Neuronal stem cell (in vitro differentiated cells): ENCODE measurements at places on chromosomes 5 and 9.

GRCh38 chr9:126630458-126631237 lies 16.9 kb downstream of the LMX1B start:
- no peak for DNase-seq

GRCh38 chr9:70883963-70884793 lies 237.2 kb downstream of the TRPM3 start:
- DNase-seq: no peak

DNA sequence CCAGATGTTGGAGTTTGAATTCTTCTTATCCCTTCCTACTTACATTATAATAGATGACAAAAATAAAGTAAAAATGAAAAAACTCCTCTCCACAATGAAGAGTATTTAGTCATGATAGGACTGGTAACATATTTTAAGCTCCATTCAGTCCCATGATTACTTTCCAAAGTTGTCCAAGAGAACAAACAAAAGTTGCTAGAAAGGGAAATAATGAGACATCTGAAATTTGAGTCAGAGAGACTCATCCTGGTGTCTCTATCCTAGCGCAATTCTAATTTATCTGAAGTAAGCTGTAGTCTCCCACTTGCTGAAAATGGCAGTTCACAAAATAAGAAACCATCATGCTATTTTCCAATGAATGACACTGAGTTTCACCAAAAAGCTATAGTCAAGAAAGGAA lies 152.2 kb downstream of the BNC2 start:
- no peak for DNase-seq

DNA sequence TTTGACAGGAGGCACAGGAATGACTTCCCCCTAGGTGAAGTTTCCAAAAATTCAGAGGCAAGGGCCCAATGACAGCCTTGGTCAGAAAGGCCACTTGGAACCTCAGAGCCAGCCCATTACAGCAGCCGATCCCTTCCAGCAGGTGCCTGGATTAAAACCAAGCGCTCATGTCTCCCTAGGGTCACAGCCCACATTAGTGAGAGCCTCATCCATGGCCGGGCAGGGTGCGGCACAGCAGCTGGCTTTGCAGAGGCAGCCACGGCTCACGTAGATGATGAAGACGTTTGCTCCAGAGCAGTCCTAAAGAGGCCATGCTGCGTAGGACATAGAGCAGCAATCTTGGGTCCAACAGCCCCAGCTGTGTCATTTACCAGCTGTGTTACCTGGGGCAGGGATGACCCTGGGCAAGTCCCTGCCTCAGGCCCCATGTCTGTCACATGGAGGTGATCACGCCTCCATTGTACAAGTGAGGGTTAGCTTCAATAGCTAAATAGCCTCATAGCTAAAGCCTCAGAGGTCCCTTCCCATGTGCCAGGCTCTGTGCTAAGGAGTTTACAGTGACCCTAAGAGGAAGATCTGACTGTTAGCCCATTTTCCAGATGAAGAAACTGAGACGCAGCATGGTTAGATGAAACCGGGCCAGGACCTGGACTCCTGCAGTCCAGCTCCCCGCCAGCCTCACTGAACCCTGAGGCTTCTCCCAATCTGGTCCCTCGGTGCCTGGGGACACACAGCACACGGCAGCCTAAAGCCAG lies 39.2 kb downstream of the NEK6 start:
- DNase-seq: no peak

DNA sequence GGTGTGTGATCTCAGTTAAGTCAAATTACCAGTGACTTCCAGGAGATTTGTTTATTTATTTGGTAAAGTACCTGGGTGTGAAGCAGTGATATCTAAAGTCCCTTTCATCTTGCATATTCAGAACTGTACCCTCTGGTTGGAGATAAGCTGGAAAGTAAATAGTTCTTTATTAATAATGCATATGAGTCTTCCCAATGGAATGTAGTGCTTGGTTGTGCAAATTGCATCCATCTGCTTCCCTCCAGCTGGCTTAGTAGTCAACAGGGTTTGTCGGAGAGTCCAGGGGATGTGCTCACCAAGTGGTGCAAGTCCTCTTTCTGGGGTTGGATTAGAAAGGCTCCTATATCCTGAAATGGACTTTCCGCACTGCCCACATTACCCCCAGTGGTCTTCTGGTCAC lies 42.0 kb downstream of the TRPM3 start:
- DNase-seq: no peak

- no peak for DNase-seq
Observed at GRCh38 chr5:135721548-135722090, 112.8 kb upstream of the SLC25A48 start.

GRCh38 chr5:135221187-135221473 lies 177.9 kb downstream of the MACROH2A1 start:
- no peak for DNase-seq

DNA sequence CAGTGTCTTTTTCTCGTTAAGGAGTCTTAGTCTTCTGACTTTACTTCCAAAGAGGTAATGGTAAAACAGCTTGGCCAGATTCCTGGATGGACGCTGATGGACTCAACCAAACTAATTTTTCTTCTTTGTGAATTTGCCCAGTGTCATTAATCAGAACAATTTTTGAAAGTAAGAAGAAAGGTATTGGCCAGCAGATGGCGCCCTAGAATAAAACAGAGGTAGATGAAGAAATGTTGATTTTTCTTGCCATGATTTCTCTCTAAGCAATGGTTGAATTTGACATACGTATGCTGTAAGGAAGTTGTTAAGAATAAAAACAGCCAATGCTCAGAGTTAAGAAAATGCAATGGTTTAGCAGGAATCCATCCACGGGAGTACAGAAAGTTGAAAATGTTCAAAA lies 500.0 kb downstream of the DIRAS2 start:
- DNase-seq: peak; percentile 62

- DNase-seq: no peak
Observed at GRCh38 chr5:135478938-135479337, 26.8 kb upstream of the TIFAB start.

DNA sequence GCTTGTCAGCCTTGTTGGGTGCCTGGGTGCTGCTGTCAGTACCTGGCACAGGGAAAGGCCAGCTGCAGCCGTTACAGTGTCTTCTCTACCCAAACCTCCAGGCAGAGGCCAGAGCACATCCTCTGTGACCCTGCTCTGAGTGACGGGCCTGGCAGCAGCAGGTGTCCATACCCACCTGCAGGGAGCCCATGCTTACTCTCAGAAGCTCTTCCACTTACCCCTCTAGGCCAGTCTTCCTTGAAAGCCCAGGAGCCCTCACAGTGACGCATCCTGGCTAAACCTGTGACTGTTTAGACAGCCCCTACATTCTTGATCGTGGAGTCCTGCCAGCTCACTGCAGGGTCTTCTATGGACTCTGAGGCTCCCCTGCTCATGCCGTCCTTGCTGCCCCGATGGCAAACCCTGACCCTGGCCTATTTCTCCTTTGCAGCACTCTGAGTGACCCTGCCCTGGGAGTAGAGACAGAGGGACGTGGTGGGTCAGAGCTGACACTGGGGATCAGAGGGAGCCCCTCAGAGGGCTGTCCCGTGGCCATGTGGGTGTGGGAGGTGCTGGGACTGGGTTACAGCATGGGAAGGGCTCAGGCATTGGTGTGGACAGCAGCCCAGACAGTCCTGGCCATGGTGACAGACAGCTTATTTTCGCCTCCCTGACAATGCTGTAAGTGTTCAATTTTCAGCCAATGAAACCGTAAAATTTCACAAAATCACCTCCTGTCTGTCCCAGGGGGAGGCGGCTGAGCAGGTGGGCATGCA lies 67.6 kb upstream of the RNF130 start:
- DNase-seq: no peak

DNA sequence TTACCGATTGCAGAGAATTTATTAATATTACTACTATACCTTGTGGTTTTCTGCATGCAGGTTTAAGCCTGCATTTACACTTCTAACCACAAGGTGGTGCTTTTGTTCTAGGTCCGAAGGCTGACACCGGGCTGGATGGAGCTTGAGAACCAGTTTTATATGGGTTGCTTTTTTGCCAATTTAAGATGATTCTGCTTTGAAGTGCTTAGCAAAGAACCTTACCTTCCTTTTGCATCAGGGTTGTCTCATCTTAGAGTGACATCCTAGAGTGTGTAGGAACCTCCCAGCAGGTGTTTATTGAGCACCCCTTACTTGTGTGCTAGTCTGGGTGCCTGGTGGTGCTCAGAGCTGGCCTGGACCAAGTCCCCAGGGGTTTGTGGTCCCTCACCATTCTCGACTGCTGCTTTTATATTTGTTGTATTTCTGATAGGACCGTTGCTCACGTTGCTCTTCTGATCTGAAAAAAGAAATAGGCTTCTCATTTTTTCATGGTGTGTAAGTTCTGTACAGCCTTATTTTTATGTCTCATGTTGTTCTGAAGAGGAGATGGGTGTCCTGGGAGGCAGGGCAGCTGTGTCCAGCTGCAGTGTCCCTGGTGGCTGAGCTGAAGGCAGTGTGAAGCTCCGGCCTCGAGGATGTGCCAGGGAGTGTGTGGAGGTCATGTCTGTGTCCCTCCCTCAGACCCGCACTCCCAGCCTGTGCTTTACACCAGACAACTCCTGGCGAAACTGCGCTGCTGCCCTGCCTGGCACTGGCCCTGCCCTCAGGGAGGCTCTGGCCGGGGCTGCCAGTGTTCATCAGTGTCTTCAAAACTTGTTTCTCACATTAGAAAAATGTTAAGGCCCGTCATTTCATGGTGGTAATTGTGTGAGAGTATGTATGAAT lies 54.3 kb downstream of the EHMT1 start:
- no peak for DNase-seq

DNA sequence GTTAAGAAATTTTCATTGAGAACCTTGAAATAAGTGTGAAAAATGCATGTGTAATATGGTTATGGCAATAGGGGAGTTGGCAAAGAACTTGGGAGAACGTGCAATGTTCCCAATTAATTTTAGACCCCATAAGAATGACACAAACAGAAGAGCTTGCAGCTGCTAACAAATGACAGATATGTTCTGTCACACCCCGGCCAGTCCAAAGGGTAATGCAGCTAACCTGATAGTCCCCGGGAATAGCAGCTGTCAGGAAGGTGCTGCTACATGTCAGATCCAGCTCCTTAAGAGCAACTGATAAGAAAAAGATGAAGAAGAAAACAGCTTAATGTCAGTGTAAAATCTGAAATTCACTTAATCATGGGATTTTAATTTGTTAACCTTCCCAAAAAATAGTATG lies 30.4 kb downstream of the SEMA5A start:
- no peak for DNase-seq

DNA sequence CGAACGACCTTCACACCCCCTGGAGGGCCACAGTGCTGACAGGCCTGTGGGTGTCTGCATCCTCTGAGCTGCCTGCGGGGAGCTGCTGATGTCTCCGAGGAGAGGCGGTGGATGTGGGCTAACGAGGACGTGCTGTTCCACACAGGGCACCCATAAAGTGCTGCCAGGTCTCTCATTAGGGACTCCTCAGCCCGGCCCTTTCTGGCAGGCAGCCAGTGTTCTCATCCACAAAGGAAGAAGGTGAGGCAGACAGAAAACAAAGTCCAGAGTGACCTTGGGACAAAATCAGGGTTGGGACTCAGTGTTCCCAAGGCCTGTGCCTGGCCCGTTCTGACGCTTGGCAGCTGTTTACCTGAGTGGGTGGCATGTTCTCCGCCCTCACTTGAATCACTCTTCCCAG lies 29.3 kb downstream of the CARTPT start:
- DNase-seq: no peak

DNA sequence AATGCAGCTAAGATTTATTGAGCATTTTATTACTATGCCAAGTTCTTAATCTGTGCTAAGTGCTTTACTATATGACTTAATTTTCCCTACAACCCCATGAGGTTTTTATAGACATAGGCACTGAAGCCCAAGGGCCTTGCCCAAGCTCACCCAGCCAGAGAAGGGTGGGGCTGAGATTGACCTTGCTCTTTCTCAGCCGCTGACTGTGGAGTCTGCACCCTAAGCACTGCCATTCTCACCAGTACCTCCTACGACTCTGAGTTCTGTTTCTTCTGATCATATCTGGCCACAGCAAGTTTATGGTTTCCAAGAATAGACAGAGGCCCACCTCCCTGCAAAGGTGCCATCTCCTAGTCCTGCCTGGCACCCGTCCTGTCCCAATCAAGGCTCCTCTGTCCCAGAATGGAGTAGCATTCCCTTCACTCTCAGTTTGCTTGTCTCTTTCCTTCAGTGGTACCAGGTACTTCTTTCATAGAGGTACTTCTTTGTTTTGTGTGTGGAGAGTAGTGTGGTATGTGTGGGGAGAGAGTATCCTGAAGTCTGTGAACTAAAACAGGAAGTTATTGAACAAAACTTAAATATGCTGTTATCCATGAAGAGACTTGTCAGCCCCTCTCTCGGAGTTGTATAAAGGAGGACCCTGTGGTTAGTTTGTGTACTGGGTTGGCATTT lies 42.6 kb downstream of the CSF1R start:
- no peak for DNase-seq

- DNase-seq: peak; percentile 72
Observed at GRCh38 chr5:154038707-154039457, at the start of the genes FAM114A2 and MFAP3. FAM114A2 (minus strand) TSS chr5:154038910; CDS start chr5:154034953, 3,957 bp downstream. MFAP3 (plus strand) TSS chr5:154038967; CDS start chr5:154049723, 10,756 bp downstream.

- DNase-seq: no peak
Observed at GRCh38 chr9:34086864-34087263, 38.2 kb upstream of the UBAP2 start.

DNA sequence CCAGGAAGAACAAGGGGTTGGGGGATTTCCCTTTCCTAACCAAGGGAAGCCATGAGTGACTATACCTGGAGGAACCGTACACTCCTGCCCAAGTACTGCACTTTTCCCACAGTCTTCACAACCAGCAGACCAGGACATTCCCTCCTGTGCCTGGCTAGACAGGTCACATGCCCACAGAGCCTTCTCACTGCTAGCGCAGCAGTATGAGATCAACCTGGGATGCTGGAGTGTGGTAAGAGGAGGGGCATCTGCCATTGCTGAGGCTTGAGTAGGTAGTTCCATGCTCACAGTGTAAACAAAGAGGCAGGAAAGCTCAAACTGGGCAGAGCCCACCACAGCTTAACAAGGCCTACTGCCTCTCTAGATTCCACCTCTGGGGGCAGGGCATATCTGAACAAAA lies 35.9 kb downstream of the SAXO1 start:
- DNase-seq: no peak

GRCh38 chr5:180214870-180215770 lies 6.1 kb upstream of the RASGEF1C start:
- DNase-seq: no peak

DNA sequence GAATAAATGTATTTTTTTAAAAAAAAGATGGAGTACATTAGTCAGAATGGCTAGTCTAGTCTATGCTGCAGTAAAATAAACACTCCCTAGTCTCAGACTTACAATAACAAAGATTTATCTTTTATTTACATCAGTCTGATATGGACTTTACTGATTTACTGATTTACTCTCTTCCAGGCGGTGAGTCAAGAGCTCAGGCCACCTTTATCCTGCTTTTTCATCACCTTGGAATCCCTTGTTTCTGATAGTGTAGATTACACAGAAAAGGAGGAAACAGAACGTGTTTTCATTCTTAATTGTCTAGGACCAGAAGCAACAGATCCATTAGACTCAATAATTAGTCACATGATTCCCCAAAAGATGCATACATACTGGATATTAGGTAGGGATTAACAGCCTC lies 290.1 kb upstream of the TRPC7 start:
- DNase-seq: no peak

DNA sequence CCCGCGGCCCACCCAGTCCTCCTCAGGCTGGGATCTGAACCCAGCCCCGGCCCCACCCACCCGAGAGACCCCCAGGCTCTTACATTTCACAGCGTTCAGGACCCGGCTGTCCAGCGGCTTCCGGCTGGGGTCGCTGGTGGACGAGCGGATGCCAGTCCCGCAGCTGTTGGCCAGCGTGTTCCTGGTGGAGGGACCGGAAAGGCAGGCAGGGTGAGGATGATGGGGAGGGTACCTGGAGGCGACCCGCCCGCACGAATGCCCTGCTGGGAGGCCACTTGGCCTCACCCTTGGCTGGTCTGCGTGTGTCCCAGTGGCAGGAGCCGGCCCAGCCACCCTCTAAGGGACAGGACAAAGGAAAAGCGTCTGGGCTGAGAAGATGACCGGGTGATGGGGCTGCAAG lies 51.9 kb upstream of the UBAC1 start:
- no peak for DNase-seq

GRCh38 chr5:160702934-160703333 lies 149.1 kb downstream of the ATP10B start:
- no peak for DNase-seq
